ENCODE measurements at places on chromosomes 16 and 17. TPM values are rescaled to one million over a fixed set of nuclear protein-coding genes. Genes with fewer than 3 reads are reported as not detected.

DNA sequence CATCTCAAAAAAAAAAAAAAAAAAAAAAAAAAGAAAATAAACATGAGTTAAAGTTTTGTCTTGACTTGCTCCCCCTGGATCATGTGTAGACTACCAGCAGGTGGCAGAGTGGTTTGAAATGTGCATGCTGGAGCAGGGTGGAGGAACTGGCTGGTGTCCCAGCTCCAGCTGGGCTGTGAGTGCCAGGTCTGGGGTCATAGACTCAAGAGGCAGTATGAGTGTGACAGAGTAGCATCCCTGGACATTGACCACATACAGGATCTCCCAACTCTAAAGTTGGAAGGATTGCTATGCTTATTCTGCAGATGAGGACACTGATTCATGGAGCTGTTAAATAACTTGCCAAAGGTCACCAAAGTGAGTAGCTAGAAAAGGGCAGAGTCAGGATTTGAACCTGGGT lies 198.0 kb upstream of the MPHOSPH6 start:
- no peaks in the 10 kb centered on the region for H3K27me3 ChIP-seq
- no peaks in the 10 kb centered on the region for H3K36me3 ChIP-seq
- no peaks in the 10 kb centered on the region for H3K4me1 ChIP-seq
- no peak overlapping the region for H3K4me3 ChIP-seq

DNA sequence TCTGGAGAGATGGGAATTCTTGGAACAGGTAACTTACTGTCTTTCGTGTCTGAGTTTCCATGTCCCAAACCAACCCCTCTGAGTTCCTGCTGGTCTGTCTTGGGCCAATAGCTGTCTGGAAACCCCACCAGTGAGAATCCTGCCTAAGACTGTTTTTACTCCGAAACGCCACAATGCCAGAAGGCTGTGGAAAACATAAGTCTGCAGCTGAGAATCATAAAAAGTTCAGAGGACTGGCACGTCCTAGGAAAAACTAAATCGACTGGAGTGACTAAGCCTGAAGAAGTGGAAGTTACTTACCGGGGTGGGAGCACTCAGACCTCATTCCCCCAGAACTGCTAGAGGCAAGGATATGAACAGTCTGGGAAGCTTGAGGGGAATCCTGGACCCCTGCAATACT lies 13.3 kb downstream of the LRRC75A start:
- H3K27ac ChIP-seq, result no peak overlapping the region
- H3K36me3 ChIP-seq, result no peaks in the 10 kb centered on the region
- DNase-seq, result no peak
- H3K4me3 ChIP-seq, result no peak overlapping the region
- H3K4me1 ChIP-seq, result no peaks in the 10 kb centered on the region
- H3K27me3 ChIP-seq, result no peaks in the 10 kb centered on the region

Gene STX8
- total RNA-seq, result 66.3 TPM

GRCh38 chr16:80806927-80807340 lies 2.5 kb upstream of the CDYL2 start:
- H3K27me3 ChIP-seq, result peaks cover 17% of the 10 kb centered on the region
- no peaks in the 10 kb centered on the region for H3K4me1 ChIP-seq
- DNase-seq, result no peak
- no peak overlapping the region for H3K27ac ChIP-seq

GRCh38 chr16:88502371-88502770 lies 49.3 kb downstream of the ZFPM1 start:
- DNase-seq, result no peak
- H3K4me1 ChIP-seq, result no peaks in the 10 kb centered on the region
- H3K4me3 ChIP-seq, result no peak overlapping the region
- no peaks in the 10 kb centered on the region for H3K36me3 ChIP-seq
- H3K27ac ChIP-seq, result no peak overlapping the region

All from gastrocnemius medialis (tissue), 4 donors.